ELF-1 (cell line): ENCODE measurements at places on chromosomes 6 and 20.

DNA sequence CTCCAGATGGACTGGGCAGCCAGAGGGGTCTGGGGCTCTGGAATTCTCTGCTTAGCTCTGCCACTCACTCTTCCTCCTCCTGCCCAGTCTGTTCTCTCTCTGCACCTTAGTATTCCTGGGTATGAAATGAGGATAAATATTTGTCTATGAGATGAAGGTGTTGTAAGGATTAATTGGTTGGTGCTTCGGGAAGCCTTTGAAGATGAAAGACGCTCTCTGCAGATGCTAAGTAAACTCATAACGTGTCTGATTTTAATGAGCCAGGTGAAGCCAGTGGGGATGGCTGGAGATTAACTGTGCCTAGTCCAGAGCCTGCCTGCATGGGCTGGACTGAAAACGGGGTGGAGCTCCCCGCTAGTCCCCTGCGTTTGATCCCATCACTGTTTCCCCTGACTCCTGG lies 23.1 kb upstream of the TCP11 start:
- no peak for DNase-seq

DNA sequence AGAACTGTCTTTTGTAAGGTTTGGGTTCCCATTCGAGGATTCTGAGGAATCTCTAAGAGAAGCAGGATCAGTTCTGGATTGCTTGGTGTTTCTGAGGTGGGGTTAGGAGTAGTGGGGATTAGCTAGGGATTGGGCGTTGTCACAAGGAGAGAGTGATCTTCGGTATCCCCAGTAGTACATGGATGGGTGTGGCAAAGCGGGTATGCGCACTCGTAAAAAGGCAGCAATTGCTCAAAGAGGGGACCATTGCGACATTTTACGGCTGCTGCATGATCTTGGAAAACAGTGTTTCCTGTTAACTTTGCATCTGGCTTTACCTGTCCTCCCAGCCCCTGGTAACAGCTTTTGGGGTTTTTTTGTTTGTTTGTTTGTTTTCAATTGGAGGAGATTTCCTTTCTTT lies 9.7 kb upstream of the ZSCAN9 start:
- no peak for DNase-seq

DNA sequence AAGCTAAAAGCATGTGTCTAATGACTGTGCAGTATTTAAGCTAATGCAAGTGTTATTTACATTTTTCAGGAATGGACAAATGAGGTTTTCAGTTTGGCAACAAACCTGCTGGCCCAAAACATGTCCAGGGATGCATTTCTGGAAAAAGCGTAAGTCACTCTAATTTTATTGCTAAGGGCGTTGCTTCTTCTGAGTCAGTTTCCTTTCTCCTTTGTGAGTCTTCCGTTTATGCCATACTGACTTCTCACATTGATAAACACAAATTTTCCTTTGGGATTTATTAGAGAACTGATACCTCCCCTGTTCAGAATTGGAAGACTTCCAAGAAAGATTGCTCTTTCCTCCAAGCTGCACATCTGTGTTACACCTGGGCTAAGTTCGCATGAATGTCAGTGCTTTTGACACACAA lies 422.9 kb upstream of the PLCB4 start:
- no peak for DNase-seq

DNA sequence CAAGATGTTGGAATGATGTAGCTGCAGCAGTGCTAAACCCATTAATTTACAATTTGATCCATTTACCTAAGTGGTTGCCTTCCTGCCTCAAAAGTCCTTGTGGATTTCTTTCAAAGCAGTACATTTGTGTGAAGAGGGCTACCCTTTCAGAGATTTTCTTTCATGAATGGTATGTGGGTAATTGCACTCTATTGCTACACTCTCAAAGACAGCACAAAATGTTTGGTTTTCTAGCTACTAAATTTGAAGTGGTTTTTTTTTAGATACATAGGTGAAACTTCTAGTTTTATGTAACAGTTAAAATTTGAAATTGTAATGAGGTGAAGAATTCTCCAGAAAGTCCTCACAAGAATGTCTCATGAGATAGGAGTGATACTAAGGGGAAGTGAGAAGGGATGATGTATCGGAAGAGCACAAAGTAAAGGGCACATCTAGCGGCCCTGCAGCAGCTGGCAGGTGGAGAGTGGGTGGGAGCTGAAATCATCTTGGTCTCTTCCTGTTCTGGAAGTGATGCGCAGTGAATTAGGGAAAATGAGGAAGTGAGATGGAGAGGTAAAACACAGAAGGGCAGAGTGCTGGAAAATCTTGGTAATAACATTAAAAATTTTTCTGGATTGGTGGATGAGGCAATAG lies 236.8 kb upstream of the MAN1A1 start:
- DNase-seq, result no peak

DNA sequence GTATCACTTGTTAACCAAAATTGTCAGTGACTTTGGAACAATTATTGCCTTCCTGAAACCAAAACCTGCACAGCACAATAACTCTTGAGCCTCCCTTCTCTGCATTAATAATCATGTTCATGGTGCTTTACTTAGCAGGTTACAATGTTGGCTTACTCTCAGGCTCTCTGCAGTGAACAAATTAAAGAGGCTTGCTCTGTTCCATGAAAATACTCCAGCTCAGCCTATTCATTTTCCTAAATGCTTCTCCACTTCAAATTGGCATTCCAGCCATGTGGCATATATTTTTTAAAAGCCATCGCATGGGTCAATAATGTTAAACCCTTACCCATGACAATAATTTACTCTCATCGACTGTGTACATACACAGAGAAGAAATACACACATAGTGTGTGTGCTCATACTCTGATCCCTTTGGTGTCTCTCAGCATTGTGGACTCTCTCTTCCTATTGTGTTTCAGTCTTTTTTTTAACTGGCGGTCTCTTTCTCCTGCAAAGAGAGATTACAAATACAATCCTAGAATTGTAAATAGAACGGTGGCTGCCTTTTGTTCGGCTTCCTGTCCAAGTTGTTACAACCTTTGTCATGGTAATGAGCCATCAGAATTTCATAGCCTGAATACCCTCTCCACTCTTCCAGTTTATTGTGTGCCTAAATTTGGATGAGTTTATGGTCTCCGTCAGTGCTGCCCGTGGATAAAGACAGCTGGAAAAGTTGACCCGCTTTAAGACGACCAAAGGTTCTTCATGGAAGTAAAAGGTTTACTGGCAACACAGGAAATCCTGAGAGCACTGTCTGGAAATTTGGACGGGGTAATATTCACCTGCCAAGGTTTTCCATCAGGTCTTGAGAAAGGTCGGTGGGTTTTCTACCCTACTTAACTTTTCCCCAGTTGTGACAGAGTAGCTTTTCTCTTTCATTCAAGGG lies 263.6 kb downstream of the CD83 start:
- DNase-seq, result peak; percentile 59

DNA sequence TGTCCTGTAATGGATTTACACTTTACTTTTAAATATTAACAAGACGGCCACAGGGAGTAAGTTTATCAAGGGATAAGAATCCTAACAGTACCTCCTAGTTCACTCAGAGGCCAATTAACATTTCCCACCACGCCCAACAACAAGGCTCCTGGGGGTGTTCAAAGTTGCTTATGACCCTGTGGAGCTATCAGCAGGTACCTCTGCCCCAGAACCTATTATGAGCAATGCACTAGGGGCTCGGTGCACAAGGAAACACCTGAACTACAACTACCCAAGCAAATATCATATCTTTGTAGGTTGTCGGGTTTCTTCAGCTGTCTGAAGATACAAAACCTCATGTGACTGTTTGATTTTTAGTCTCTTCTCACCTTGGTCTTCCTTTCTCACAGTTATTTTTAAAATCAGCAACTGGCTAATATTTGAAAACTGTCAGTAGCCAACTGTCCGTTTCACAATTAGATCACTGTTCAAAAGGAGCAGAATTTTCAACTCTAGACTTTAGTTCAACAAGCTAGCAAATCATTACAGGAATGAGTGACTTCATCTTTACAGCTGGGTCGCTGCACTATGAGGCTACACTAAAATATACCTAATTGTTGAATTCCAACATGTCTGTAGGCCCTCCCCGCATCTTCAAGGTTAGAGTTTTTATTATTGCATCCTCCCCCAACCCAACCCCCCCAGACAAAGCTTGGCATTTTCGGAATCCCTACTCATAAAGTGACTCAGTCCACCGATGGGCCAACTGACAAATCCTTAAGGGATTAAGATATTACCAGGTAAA lies 38.1 kb downstream of the B4GALT5 start:
- no peak for DNase-seq

DNA sequence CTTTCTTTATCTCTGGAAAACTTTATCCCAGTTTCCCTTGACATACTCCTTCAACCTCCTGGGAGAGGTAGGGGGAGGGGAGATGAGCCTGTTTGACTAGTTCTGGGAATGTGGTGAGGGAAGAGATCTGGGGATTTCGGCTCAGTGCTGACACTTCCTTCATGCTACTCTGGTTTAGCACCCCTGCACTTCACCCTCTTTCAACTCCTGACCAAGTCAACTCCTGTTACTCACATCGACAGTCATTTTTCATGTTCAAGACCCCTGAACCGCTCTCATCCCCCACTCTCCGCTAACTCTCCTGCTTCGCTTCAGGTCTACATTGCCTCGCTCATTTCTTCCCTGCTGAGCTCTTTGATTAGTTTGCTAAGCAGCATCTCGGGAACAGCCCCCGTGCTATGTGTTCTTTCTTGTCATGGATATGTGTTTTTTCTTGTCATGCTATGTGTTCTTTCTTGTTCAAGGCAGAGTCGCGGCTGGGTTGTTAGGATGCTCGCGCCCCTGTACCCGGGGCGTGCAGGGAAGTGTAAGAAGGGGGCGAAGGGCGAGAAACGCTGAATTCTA lies 16.6 kb upstream of the TRIM27 start:
- DNase-seq, result peak; percentile 88

DNA sequence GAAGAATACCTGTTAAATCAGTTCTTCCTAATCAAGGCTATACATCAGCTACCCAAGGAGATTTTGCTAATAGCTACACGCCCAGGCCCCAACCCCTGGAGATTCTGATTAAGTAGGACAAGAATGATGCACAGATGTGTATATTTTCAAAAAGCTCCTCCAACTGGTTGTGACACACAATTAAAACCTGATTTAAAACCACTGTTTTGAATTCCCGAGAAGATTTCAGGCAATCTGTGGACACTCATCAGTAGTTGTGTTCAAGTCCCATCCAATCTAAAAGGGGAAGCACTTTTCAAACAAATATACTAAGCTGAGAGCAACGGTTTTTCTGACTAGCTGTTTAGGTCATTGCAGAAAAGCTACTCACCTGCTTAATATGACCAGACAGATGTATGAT lies 118.9 kb upstream of the NHSL1 start:
- DNase-seq, result no peak

DNA sequence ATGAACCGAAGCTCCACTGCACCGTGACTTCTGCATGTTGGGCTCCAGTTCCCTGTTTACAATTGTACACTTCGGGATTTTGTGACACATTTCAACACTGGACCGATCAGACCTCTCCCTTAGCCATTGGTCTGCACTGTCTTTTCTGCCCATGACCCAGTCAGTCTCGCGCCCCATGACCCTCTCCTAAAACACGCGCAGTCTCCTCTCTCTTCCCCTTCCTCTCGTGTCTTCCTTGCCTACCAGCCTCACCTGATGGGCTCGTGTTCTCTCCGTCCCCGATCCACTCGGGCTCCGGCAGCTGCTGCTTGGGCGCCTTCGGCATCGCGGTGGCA lies 535 bp upstream of the ABCF1 start:
- DNase-seq, result no peak

DNA sequence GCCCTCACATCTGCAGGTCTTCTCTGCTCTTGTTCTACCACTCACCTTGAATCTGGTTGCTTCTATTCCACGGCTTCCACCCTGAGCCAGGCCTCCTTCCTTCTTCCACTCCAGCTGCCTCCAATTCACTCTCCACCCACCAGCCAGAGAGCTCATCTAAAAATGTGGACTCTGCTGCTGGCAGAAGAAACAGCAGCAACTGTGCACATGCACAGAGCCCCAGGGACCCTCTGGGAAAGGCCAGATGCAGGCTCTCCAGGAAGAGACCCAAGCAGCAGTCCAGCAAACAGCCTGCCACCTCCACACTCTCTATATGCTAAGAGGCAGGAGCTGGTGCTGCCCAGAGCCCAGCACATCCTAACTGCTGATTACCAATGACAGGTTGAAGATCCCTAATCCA lies 162.6 kb upstream of the TOP1 start:
- no peak for DNase-seq

- DNase-seq, result no peak
These were observed 33.3 kb downstream of the CST9L start for GRCh38 chr20:23534801-23535593.

DNA sequence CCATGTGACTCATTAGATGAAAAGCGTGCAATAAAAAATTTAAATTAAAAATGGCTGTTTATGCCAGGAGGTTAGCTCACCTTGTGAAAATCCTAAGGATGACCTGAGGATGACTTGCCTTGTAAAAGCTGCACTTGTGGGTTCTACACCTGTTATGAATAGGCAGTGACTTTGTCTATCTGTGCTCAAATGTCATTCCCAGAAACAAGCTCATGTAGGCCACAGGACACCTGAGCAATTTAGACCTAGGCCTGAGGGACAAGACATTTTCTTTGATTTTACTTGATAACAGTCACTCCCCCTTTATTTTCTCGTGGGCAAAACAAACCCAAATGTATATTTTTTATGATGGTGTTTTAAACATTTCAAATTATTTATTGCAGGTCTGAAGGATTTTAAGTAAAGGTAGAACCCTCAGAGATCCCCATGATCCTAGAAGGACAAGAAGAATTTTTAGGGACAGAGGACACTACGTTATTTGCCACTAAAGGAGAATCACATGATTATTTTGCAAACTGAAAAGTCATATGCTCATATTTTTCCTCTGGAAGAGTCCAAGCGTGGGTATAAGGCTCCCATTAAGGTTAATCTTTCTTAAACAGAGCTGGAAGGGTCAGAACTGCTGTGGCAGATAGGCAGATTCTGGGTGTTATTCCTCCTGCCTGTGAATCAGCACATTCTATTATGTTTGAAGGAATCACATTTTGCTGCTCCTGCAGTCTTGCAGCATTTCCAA lies 277.5 kb upstream of the MAN1A1 start:
- no peak for DNase-seq

DNA sequence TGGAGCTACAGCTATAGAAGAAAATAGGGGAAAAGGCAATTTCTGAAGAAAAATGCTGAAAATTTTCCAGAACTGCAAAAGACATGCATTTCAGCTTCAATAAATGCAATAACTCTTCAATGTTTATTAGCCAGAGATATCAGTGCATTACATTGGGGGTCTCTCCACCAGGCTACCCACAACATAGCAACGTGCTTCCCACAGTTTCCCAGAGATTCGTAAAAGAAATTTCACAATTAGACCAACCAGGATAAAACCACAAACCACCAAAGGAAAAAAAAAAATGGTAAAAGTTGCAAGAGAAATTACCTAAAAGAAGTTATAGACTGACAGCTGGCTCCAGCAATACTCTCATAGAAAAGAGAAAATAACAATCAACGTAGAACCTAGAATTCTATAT lies 16.0 kb downstream of the LY86 start:
- DNase-seq, result no peak

- no peak for DNase-seq
These were observed 305.8 kb downstream of the CD83 start for GRCh38 chr6:14423330-14423729.

- DNase-seq, result no peak
These were observed 7.7 kb downstream of the BRPF3 start for GRCh38 chr6:36204068-36204753.
